ENCODE measurements at places on chromosomes 3 and 15.
A peak's percentile ranks its signal among the peaks of the same experiment; 100 is the strongest.

DNA sequence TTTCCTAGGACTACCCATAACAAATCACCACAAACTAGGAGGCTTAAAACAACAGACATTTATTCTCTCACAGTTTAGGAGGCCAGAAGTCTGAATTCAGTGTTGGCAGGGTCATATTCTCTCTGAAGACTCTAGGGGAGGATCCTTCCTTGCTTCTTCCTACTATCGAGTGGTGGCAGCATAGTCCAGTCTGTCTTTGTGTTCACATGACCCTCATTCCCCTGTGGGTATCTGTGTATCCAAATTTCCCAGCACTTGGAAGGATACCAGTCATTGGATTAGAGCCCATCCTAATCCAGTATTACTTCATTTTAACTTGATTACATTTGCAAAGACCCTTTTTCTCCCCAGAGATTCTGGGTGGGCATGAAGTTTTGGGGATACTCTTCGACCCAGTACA is 63.8 kb downstream of the GMPS start:
- no peak for DNase-seq

- DNase-seq, result no peak
Measured at GRCh38 chr3:171126478-171127209, 100.1 kb upstream of the SLC2A2 start.

DNA sequence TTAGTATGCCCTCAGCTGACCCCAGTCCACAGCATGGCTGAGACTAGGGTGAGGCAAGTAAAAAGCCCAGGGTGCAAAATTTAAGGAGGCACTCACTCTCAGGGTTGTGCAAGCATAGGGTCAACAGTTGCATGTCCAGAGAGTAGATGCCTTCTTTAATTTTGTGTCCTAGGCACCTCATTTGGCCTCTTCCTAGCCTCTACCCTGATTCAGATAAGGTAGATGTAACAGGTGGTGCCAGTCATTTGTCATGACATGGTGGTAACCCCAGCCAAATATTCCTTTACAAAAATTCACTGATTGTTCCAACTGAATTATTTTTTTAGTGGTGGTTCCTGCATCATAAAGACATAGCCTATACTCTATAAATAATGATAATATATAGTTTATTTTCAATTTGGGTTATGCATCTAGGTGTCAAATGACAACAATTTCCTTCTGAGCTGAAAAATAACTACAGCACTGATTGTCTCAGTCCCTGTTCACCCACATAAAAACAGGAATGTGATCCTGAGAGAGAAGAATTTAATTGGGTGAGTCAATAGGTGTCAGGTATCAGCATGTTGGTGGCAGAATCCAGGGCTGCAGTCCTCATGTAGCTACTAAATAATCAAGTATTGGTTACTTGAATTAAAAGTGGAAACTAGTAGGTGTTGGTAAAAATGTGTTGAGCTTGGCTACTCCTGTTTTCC is 44.2 kb upstream of the TIPARP start:
- DNase-seq, result no peak

DNA sequence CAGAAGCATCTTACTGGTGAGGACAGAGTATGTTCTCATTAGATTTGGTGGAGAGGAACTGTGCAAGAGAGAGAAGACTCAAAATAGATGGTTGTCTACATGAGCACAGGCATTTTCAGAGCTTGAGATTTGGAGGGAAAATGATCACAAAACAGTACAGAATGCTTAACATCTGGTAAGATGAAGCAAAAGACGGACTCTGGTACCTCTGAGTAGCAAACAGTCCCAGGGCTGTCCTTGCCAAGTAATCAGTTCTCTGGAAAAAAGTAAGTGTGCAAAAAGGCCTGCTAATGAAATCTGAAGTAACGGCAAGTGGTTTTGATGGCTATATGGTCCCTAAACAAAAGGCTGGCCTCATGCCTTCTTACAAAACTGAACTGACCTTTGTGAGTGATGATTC is 414.2 kb downstream of the CNTN4 start:
- DNase-seq, result no peak

- DNase-seq, result no peak
Measured at GRCh38 chr3:118811236-118811732, 223.4 kb downstream of the IGSF11 start.

DNA sequence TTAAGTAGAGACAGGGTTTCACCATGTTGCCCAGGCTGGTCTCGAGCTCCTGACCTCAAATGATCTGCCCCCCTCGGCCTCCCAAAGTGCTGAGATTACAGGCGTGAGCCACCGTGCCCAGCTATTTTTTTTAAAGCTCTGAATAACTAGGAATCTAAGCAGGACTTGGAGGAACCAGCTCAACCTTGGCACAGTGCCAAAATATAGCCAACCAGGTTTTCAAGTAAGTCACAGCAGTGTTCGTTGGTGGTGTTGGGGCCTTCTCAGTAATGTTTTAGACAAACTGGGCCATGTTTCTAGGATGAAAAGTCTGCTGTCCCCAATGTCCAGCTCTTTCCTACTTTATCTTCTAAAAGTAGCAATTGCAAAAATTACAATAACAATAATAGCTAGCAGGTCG is 6.4 kb upstream of the ADAM10 start:
- DNase-seq, result no peak

DNA sequence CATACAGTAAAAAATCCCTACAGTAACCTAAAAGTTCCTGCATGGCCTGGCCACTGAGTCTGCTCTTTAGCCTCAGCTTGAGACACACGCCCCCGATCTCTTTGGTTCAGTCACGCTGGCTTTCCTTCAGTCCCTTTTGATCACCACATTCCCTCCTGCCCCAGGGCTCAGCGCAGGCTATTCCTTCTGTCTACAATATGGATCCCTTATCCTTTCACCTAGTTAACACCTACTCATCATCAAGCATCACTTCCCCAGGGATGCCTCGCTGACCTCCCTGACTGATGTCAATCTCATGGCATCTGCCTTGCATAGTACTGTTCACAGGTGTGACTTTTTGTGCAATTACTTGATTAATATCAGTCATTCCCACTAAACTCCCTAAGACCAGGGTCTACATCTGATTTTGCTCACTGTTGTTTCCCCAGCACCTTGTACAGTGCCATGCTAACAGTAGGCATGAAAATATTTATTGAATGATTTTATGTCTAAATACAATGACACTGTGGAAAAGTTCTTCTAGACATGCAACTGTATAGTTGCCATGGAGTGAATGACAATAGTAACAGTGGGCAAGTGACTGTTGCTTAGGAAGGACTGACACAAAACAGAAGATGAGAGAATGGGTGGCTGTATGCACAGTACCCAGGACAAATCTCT is at the start of gene SNTN:
Gene SNTN, plus strand, starts transcription at position 610 of the 660 bp plus-strand sequence. Its CDS starts 13 bp downstream, at position 623.
- DNase-seq, result no peak

DNA sequence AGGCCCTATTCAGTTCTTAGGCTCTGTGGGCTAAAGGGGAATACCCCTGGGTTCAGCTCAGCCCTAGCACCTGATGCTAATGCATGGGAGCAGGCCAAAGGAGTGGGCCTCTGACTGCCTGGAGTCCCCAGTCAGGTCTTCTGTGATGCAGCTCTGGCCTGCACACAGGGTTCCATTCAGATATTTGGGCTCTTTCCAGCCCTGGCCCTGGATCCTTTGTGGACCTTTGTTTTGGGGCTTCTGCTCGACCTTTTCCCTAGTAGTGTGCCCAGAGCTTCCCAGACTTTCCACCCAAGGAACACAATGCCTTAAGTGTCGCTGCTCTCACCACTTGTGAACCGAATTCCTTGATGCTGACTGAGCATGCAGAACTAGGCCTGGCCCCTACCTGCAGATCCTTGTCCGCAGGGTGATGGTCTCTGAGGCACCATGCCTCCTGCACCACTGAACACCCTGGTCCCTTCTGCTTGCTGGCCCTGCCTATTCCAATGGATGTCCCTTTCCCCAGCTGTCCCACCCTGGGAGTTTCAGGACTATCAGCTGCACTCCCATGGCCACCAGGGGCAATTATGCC is 5.1 kb downstream of the SEC13 start:
- DNase-seq, result no peak

DNA sequence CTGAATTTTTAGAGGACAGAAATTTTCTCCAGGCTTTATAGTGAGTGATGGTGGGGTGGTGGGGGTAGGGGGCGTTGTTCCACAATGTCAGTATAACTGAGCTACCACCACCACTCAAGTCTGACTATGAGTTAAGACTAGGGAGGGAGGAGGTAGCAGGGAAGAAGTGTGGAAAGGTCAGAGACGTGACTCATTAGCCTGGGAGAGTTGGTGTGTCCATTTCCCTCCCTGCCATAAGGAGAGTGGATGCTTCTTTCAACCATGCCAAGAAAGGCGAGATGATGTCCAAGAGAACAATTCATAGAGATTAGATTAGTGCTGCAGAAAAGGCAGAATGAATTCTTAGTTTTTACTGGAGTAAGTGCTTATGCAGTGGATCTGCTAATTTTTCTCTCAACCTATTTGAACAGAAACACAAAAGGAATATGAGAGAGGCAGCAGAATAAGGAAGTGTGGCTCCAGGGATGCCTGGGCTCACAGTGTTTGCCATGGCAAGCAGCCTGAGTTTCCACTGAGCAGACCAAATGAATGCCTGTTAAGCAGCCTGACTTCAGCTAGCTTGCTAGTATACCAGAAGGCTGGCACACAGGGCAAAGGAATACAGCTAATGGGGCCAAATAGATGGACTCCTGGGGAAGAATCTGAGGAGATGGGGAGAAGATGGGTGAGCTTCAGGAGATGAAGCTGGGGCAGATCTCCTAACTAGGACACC is 708.9 kb downstream of the NTRK3 start:
- DNase-seq, result no peak

GRCh38 chr3:152253514-152253913 is 15.2 kb upstream of the MBNL1 start:
- DNase-seq, result no peak

- DNase-seq, result no peak
Measured at GRCh38 chr3:30768703-30769550, 125.5 kb downstream of the GADL1 start.

DNA sequence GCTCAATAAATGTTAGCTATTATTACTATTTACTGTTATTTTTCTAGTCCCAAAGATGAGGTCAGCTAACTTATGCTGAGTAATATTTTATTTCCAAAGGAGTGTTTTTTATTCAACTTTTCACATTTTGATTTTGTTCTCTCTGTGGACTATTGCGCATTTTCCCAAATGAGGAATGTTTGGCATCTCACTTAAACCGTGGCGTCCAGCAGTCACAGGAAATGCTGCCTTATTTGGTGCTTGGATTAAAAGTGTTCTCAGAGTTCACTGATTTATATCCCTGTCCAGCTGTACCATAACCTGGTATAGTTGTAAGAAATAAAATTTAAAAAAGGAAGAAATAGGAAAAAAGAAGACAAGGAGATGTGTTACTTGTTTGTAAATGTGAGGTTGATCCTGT is 166.8 kb downstream of the THSD4 start:
- DNase-seq, result no peak

DNA sequence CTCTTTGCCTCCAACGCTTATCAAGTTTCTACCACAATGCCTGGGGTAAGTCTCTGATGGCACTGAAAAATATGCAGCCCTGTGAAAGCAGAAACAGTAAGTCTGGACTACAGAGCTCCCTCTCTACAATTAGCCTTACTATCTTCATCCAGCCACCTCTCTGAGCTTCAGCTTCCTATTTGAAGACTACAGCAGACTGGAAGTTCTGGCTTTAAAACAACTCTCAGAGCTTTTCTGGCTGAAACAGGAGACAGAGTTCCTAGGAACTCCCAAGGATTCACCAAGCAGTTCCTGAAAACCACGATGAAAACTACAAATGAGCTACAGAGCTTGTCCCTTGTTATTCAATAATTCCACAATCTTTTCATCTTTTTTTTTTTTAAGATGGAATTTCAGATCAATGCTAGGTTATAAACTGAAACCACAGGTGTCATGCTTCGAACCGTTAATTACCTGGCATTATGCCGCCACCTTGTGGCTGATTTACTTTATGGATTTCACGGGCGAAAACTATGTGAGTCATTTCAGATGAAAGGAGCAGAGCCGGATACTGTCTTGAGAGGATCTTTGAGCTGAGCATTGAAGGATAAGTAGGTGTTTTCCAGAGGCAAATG is 3.9 kb downstream of the CRYGS start:
- DNase-seq, result peak; percentile 30

- no peak for DNase-seq
Measured at GRCh38 chr3:71308836-71309235, 274.7 kb downstream of the FOXP1 start.

DNA sequence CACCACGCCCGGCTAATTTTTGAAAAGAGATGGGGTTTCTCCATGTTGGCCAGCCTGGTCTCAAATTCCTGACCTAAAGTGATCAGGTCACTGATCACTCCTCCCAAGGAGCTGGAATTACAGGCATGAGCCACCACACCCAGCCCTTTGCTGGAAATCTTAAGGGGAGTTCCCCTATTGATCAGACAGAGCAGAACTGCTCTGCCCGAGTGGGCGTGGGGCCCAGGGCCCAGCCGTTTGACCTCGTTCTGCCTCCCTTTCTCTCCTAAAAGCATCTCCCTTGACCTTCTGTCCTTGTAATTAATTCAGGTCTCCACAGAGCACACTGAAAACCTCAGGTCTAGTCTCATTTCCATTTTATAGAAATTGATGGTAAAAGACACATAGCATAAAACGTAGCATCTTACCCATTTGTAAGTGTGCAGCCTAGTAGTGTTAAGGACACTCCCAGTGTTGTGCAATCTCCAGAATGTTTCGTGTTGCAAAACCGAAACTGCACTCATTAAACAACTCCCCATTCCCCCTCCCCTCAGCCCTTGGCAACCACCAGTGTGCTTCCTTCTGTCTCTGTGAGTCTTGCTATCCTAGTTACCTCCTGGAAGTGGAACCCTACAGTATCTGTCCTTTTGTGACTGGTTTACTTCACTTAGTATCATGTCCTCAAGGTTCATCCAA is 89.3 kb downstream of the SLCO3A1 start:
- DNase-seq, result no peak

DNA sequence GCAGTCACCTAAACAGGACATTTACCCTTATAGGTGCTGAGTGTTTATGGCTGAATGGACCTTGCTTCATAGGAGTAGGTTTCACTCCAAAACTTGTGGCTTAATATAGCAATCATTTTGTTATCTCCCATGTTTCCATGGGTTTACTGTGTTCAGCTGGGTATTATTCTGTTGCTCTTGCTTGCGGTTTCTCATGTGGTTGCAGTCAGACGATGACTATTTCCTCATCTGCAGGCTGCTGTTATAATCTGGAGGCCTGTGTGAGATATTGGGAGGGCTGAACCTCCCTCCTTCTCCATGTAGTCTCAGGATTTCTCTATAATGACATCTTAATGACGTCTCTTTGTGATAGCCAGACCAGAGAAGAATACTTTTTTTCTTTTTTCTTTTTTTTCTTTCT is 98.1 kb downstream of the ZPLD1 start:
- DNase-seq, result no peak

GRCh38 chr3:42353631-42354030 is 56.8 kb downstream of the LYZL4 start:
- no peak for DNase-seq

DNA sequence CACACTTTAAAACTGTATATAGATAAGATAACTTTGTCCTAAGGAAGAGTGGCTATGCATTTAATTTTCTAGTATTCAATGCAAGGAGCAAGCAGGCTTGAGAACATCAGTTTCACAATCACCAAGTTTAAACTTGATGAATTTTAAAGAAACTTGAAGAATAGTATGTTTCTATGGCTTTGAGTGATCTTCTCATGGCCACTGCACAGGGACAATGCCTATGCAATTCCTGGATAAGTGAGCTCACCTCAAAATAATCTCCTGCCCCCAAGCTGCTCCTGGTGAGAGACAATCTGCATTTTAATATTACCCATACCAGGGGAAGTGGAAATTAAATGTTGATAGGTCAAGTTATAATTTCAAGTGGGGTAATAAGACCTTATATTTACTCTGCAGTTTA is 376.6 kb upstream of the CBLB start:
- DNase-seq, result no peak

GRCh38 chr15:45399381-45400212 is 21.3 kb upstream of the GATM start:
- DNase-seq, result peak; percentile 89

GRCh38 chr3:56990641-56991015 is 69.8 kb upstream of the SPATA12 start:
- no peak for DNase-seq

Measured in NCI-H524 treated with DMSO at 0.1 percent for 48 hours (cell line).